ENCODE measurements at places on chromosomes 11 and 22.

- DNase-seq, result peak; percentile 34
These were observed 46.9 kb downstream of the MICAL2 start for GRCh38 chr11:12157241-12157661.

DNA sequence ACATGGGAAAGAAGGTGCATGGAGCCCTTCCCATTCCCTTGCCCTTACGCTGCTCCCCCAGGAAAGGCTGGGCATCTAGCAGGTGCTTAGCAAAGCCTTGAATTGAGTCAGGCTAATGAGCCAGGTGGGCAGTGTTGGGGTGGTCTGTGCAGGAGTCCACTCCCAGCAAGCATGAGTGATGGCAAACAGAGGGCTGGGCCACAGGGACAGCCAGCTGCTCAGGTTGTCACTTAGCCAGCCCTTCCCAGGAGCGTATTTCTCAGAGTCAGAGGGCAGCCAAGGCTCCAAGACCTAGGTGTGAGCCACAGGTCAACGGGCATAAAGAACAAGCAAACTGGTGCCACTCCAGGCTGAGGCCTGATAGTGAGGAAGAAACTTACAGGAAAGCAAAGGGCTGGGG lies 149.8 kb downstream of the DSCAML1 start:
- no peak for DNase-seq

- no peak for DNase-seq
These were observed 124.2 kb downstream of the MIAT start for GRCh38 chr22:26781596-26781995.

DNA sequence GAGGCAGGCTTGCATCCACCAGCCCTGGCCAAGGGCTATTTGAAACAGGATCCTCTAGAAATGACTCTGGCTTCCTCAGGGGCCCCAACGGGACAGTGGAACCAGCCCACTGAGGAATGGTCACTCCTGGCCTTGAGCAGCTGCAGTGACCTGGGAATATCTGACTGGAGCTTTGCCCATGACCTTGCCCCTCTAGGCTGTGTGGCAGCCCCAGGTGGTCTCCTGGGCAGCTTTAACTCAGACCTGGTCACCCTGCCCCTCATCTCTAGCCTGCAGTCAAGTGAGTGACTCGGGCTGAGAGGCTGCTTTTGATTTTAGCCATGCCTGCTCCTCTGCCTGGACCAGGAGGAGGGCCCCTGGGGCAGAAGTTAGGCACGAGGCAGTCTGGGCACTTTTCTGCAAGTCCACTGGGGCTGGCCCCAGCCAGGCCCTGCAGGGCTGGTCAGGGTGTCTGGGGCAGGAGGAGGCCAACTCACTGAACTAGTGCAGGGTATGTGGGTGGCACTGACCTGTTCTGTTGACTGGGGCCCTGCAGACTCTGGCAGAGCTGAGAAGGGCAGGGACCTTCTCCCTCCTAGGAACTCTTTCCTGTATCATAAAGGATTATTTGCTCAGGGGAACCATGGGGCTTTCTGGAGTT lies 13.3 kb downstream of the IL10RA start:
- DNase-seq, result no peak

- DNase-seq, result no peak
These were observed 132.7 kb downstream of the DBX1 start for GRCh38 chr11:20027556-20028013.

GRCh38 chr22:31210556-31211421 lies 1.3 kb upstream of the LIMK2 start:
- no peak for DNase-seq

- DNase-seq, result no peak
These were observed 33.7 kb downstream of the C11orf58 start for GRCh38 chr11:16772141-16772512.

- peak; percentile 65 for DNase-seq
These were observed 71.2 kb upstream of the TBCEL start for GRCh38 chr11:120952461-120953434.

DNA sequence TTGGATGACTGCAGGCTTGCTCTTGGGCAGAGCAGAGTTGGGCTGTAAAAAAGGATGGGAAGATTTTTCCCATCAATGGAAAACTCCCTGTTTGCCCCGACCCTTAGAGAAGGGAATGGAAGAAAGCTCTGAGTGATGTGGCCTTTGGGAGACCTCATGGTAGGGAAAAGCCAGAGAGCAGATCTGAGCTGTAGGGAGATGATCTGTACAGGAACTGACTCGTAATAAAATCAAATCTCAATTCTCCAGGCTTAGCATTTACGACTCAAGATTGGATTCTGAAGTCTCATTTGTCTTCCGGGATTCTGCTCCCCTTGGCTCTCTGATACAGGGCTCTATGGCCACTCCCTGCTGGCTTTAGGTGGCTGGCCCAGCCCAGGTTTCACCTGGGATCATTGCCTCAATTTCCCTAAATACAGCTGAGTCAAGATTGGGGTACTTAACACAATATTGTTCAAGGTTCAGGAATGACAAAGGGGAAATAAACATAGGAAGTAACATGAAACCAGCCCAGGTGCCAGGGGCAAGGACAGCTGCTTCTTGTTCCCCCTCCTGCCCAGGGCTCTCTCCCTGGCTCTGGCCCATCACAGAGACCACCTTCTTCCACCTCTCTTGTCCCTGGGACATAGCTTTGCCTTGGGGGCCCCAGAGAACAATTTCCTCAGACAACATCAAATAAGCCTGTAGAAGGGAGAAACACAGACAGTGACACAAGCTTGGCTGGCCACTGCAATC lies 38.4 kb upstream of the THY1 start:
- DNase-seq, result peak; percentile 13

GRCh38 chr11:27412192-27412691 lies 49.2 kb upstream of the CCDC34 start:
- no peak for DNase-seq

DNA sequence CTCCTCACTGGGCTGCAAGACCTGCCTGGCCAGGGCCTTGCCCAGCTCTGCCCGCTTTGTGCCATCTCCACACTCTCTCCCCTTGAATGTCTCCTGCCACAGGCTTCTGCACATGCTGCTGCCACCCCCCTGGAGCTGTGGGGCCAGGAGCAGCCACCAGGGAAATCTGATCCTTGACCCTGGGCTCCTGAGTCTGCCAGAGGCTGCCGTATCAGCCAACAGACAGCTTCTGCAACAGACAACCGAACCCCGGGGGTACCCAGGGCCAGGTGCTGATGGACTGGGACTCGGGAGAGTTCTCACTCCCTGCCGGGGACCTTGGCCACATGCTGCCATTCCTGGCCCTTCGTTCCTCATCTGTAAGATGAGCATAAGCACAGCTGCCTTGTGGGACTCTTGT lies 3.3 kb upstream of the PPARA start:
- no peak for DNase-seq

- DNase-seq, result no peak
These were observed 145.3 kb downstream of the DLG2 start for GRCh38 chr11:85481862-85482261.

- DNase-seq, result peak; percentile 32
These were observed 28.5 kb upstream of the PAK1 start for GRCh38 chr11:77502346-77502905.

GRCh38 chr11:96520939-96521338 lies 131.1 kb downstream of the JRKL start:
- DNase-seq, result no peak

DNA sequence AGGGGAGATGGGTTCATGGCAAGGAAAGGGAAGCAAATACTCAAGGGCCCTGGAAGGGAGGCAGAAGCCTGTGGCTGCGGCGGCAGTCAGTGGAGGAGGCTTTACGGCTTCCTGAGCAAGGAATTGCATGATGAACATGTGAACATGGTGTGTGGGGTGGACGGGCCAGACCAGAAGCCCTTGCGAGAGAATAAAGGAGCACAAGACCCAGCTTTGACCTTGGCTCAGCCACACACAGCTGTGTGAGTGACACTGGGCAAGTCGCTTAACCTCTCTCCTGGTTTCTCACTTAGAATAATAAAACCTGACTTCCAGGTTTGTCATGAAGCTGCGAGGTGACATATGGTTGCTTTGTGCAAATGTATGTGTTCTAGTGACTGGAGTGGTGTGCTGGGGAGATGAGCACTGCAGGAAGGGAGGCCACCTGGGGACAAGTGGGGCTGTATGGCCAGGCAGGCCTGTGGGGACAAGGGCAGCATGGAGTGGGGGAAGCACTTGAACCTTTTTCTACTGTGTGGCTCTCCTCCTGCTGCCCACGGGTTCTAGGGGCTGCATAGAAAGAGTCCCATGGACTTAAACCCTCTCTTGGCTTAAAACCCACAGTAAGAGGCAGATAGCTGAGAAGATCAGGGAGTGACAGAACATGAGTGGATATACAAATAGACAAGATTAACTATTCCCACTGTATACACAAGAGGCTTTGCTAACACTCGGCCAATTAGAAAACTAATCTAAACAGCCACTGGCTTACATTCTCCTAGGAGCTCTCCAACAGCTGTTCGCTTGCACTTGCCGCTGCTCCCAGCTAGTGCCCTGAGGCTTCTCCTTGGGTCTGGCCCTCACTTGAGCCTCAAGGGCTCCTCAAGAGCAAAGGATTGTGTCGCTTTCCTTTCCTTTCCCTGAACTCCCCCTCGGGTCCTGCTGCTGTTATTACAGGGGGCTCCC lies 67.3 kb upstream of the CDON start:
- no peak for DNase-seq

DNA sequence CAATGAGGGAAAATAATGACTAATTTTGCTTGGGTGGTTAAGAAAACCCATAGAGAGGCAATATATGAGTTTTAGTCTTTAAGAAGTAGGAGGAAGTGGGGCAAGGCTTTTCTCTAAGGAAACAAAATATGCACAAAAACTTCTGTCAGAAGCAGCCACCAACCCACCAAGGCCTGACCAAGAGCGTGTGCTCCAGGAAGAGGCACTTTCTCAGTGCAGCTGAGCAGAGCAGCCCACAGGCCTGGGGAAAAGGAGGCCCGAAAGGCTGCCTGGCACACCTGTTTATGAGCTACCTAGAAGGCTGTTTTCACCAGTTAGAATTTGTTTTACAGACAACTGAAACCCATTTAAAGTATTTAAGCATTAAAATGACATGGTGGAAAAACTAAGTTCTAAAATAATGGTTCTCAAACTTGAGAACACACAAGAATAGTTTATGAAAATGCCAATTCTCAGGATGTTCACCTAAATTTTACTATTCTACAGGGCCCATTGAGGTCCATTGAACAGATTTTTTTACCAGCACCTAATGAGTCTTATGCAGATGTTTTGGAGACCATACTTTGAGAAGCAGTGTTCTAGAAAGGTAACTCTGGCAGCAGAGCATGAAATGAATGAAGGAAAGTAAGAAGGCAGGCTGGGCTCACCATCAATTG lies 160.5 kb upstream of the DDI1 start:
- no peak for DNase-seq

DNA sequence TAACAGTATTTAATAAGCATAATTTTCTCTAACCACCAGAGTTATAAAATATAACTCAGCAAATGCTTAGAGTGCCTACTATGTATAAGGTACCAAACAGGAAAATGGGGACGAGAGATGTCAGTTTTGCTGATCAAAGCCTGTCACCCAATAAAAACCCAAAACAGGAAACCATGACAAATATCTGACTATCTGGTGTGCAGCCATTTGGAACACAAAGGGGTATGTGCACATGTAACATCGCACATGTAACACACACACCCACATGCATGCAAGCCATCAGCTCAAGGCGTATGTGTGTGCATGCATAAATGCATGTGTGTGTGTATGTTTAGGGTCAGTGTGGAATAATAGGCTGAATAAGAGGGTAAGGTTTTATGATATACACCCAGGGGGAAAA lies 64.2 kb downstream of the PRR5L start:
- no peak for DNase-seq

- no peak for DNase-seq
These were observed 4.4 kb upstream of the DGCR2 start for GRCh38 chr22:19126309-19127273.

DNA sequence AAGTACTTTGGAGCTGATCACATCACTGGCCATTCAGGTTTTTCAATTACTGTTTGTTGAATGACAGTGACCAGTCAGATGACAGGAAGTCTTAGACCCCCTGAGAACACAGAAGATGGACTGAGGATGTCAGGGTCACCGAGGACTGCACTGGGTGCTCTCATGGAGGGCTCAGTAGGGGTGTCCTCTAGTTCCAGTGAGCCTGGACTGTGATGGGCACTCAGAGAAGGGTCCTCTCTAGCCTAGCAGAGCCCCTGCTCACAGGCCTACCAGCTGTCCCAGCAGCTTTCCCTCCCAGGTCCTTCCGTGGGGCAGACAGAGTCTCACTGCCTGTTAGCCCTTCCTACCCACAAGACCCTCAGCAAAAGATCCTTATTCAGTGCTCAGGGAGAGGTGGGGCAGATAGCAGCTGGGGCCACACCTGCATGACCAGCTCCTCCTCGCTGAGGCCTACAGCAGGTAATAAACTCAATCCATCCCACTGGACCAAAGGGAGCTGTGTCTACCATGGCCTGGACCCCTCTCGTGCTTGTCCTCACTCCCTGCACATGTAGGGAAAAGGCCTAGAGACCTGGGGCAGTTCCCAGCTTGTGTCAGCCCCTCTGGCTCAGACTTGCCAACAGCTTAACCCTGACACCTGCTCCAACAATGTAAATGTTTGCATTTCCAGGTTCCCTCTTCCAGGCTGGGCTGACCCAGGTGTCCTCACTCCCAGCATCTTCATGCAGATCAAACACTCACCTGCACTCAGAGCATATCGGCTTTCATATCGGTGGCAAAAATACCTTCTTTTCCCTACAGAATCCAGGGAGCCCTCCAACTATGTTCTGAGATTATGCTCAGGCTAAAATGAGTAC lies 25.2 kb upstream of the VPREB1 start:
- DNase-seq, result no peak

- DNase-seq, result no peak
These were observed 11.0 kb downstream of the CARS1 start for GRCh38 chr11:3046190-3046589.

- no peak for DNase-seq
These were observed 49.2 kb downstream of the GRAMD1B start for GRCh38 chr11:123479048-123479837.

DNA sequence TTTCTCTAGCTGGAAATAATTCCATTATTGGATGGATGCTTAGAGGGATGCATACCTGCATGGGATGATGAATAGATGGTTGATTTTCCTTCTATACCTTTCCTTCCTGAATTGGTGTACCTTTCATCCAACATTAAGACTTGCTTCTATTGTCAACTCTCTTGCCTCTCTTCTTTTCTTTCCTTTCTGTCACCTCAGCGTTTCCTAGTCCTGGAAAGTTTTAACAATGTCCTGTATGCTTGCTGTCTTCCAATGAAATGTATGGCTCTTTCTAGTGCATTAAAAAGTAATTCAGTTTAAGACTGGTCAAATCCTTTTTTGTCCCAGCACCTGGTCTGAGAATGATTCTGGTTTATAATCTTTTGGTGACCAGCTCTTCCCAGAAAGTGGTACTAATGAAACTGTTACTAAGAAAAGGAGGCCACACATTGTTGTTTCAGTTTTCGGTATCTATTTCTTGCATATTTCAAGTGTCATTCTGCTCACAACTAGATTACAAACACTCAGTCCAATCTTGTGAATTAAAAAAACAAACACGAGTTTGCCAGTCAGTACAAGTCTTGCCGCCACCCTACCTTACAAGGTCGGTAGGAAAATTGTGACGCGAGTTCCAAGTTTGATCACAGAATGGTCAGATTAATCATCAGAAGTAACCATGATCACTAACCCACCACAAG lies 8.0 kb downstream of the POU2AF1 start:
- DNase-seq, result no peak

All from MG63 (cell line).